ENCODE measurements at places on chromosomes 6 and 20. TPM values are rescaled to one million over a fixed set of nuclear protein-coding genes. Genes with fewer than 3 reads are reported as not detected.

EDN1 gene
- total RNA-seq: 0.50 TPM

ULBP2 gene
- 0.13 TPM for total RNA-seq

HLA-DRB5 gene
- not detected for total RNA-seq

GRCh38 chr6:36368921-36369865 is 18.3 kb downstream of the ETV7 start:
- DNase-seq: no peak

DNA sequence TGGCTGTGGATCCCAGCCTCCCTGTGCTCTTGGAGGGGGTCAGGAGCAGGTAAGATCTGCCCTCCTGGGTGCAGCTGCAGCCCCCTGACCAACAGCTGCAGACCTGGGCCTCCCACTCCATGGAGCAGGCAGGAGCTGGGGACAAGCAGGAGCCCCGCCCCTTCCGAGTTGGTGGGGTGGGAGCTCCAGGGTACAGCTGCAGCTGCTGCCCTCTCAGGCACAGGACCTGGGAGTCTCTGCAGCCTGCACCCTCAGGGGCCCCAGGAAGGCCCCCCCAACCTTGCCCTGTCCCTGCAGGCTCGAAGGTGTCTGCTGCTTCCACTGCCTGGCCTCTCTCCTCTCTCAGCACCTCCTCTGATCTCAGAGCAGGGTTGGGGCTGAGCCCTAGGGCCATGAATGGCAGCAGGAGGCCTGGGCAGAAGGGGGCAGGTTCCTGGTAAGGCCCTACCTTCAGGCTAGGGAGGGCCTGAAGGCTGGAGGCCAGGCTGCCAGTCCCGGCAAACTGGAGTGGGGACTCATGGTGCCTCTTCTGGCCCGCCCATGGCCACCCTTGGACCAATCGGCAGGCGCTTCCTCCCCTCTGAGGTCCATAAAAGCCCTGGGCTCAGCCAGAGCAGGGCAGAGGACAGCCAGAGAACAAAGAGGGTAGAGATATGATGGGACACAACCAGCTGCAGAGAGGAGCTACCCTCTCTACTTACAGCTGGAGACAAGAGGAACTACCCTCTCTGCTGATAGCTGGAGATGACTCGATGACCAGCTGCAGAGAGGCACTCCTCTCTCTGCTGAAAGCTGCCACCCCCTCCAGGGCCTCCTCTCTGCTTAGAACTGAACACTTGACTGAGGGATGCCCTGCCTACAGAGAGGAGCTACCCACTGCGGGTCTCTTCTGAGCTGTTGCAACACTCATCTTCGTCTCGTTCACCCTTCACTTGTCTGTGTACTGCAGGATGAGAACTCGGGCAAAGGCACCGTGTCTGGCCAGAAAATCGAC is 7.8 kb upstream of the PACSIN1 start:
- DNase-seq: no peak

DNA sequence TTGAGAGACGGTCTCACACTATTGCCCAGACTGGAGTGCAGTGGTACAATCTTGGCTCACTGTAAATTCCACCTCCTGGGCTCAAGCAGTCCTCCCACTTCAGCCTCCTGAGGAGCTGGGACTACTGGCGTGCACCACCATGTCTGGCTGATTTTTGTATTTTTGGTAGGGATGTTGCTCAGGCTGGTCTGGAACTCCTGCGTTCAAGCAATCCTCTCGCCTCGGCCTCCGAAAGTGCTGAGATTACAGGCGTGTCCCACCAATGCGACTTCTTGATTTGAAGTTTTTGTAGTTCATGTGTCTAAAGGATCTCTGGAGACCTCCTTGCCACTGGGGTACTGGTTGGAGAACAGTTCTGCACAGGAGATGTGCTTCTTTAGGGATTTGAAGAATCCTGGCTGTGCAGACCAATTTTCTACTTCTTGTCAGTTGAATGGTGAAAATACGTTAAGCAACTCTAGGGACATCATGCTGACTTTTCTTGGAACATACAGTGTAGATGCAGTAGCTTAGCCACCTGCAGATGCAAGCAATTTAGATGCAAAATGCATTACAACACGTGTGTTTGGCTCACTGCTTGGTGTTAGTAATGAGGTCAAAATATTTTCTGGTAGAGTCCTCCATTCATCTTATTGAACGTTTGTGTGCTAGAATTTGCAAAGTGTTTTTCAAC is 28.2 kb downstream of the SYTL3 start:
- DNase-seq: no peak

DNA sequence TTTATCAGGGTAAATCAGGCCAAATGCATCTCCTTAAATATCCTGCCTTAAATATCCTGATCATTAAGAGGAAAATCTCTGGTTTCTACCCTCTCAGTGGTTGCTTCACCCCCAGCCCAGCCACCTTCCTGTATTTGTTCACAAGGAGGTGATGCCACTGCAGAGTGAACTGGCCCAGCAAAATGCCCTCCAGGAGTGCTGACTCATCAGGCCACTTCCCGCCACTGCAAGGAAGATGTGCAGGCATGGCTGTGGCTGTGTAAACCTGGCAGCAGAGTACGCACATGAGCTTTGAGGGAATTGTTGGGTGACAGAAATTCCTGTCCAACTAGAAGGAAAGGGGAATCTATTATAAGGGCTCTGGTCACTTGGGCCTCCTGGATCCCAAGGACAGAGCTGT is 13.8 kb downstream of the NQO2 start:
- no peak for DNase-seq

DNA sequence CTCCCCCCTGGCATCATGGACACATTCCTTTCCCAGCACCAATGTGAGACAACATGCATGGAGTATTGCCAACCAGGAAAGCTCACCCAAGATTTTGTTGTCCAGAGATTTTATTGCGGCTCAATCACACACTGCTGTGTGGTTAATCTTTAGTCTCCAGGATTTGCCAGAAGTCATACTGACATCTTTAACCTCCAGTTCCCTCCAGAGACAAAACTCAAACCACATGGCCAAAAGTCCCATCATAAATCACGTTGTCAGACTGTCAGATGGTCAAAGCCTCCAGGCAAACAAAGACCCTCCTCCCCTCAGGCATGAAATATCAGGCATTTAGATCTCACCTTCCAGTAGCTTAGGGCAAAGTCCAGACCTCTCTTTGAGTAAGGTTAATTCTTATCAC is 97.3 kb upstream of the OPRM1 start:
- DNase-seq: no peak
